ENCODE measurements at places on chromosomes 7 and 10.

GRCh38 chr7:128937647-128938543 is at the start of gene IRF5:
TSS of gene IRF5 (plus strand) at chr7:128937927. CDS start at chr7:128942082, 4,155 bp downstream.
- DNase-seq = peak; percentile 76

DNA sequence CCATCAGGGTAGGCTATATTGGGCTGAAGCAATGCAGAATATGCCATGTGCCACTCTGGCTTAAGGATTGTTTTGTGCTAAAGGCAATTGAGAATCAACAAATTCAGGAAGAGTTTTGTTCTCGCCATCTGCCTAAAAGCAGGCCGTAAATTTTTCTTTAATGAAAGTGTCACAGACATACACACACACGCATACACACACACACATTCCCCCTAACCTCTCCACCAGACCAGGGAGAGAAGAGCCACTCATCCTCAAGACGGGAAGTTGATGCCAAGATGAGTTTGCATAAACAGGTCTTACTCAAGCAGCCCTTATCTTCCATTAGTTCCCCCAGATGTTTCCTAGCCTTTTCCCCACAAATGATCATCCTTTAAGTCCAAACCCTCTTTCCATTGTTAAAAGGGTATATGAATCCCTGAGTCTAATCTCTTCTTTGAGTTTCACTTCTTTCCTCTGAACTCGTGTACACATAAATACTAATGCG is 59.6 kb upstream of the TRIM24 start:
- no peak for DNase-seq

GRCh38 chr10:4661511-4662255 is 164.3 kb upstream of the AKR1E2 start:
- no peak for DNase-seq

GRCh38 chr7:36406156-36406555 is 16.5 kb downstream of the ANLN start:
- DNase-seq = no peak

- no peak for DNase-seq
Observed at GRCh38 chr10:100174699-100175677, 10.8 kb downstream of the ERLIN1 start.

GRCh38 chr10:126250527-126251310 is 137.6 kb downstream of the ADAM12 start:
- DNase-seq = no peak

GRCh38 chr10:127756264-127756663 is 19.3 kb downstream of the FOXI2 start:
- no peak for DNase-seq

GRCh38 chr10:19702215-19702614 is 114.0 kb upstream of the PLXDC2 start:
- DNase-seq = no peak

- peak; percentile 52 for DNase-seq
Observed at GRCh38 chr10:13439313-13440184, 89.3 kb downstream of the BEND7 start.

DNA sequence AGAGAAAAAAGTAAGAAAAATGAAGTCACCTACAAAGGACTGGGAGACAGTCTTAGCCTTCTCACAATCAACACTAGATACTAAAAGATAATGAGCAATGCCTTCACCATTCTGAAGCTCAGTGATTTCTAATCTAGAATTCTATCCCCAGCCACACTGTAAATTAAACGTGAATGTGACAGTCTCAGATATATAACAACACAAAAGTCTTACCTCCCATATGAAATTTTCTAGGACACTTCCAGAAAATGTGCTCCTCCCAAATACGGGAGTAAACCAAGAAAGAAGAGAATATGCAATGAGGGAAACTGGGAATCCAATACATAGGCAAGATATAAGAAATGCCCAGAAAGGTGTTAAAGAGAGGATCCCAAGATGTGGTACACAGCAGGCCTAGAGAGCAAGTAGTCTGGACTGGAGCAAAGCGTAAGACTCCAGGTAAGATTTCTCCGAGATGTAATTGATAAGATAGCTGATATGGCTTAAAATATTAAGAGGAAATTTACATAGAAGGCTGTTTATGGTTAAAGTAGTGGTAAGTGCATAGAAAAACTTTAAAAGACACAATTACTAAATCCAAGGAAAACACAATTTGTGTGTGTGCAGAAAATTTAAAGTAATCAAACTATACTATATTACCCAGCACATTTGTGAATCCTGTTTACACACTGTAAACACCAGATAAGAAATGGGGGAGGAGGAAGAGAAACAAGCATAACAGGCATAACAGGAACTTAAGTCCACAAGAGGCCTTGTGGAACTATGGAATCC is 44.1 kb downstream of the SGMS1 start:
- DNase-seq = no peak

- no peak for DNase-seq
Observed at GRCh38 chr7:44322631-44323363, 2.6 kb downstream of the CAMK2B start.

All from D341Med (cell line).